ENCODE measurements at places on chromosomes 1 and 21. TPM values are rescaled to one million over a fixed set of nuclear protein-coding genes. Genes with fewer than 3 reads are reported as not detected.

The EPHB2 gene
- 5.8 TPM for total RNA-seq

The VWA1 gene
- 6.3 TPM for total RNA-seq

The SIPA1L2 gene
- total RNA-seq: 17.6 TPM

The ANGPTL1 gene
- 71.9 TPM for total RNA-seq

The PTGER3 gene
- 186 TPM for total RNA-seq

The MMP23B gene
- total RNA-seq: 1.7 TPM

All from subcutaneous adipose tissue (tissue), 4 donors.